ENCODE measurements at places on chromosomes 6 and 20.

- no peak for DNase-seq
Measured at GRCh38 chr6:27962506-27962905, 5.5 kb downstream of the OR2B6 start.

DNA sequence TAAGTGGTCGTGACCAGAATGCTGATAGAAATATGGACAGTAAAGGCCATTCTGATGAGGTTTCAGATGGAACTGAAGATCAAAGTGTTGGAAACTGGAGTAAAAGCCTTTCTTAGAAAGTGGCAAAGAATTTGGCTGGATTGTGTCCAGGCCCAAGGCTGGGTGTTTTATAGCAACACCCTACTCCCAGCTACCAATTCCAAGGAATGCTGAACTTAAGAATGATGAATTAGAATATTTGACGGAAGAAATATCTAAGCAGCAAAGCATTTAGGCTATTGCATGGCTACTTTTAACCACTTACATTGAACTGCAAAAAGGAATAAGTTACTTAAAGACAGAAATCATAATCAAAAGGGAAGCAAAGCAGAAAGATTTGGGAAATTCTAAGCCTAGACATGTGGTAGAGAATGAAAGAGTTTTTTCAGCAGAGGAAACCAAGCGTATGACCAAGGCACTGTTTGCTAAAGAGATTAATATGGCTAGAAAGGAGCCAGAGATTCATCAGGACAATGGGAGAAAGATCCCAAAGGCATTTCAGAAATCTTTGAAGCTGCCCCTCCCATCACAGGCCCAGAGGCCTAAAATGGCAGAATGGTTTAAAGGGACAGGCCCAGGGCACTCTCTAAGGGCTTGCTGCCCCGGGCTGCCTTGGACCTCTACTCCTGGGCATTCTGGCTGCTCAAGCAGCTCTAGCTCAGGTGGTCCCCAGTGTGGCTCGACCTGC, 25.8 kb downstream of the SDHAF4 start:
- DNase-seq = no peak

DNA sequence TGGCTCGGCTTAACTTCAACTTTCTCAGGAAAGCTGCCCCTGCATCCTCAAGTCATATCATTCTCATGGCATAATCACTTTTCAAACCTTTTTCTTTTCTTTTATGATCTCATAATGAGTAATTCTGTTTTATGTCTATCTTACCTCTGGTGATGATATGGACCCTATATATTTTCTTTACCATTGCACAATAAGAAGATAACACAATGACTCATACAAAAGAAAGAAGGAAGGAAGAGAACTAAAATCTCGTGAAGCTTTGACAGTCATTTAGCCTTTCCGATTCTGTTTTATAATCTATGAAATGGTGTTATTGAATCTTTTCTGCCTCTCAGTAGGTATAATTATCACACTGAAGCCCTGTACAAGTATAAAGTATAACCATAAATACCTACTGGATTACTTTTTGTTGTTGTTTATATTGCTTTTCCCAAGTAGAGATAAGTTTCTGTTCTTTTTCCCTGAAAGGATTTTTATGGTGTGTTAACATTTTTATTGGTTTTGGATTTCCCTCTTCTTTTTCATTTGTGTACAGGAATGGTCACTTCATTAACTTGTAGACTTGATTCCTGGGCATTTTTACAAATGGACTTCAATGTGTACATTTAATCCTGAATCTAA, 300.9 kb downstream of the LAMA2 start:
- DNase-seq = no peak

- no peak for DNase-seq
Measured at GRCh38 chr20:21936720-21937380, 231.4 kb downstream of the PAX1 start.

GRCh38 chr6:148776321-148777308, 29.8 kb downstream of the UST start:
- DNase-seq = peak; percentile 30

DNA sequence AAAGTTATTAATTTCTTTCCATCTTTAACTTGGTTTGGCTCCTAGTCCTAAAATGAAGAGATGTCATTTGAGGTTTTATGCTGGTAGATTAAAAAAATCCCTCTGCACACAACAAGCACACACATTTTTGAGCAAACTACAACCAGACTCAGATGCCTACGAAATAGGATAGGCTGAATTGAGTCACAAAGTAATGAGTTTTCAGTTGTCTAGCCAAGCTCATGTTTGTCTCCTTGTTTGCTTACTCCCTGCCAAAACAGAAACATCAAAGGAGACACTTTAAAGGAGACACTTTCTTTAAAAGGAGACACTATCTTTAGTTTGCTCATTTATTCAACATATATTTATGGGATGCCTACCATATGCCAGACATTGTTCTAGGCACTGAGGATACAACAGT, 56.2 kb downstream of the TPBG start:
- no peak for DNase-seq

All from suppressor macrophage (primary cell).